ENCODE measurements at places on chromosomes 4 and X. TPM values are rescaled to one million over a fixed set of nuclear protein-coding genes. Genes with fewer than 3 reads are reported as not detected.

Gene RAP1GDS1
- total RNA-seq: 62.9 TPM

Gene PPBP
- total RNA-seq: not detected

Gene RHOH
- not detected for total RNA-seq

Gene TSPAN5
- total RNA-seq: 53.8 TPM

Gene CTAG1A
- total RNA-seq: not detected

Gene MAGEB2
- not detected for total RNA-seq

All from smooth muscle cell of the pulmonary artery (primary cell).